ENCODE measurements at places on chromosomes 3 and 15. TPM values are rescaled to one million over a fixed set of nuclear protein-coding genes. Genes with fewer than 3 reads are reported as not detected.

The SCN11A gene
- total RNA-seq = not detected

The NR1I2 gene
- total RNA-seq = 10.9 TPM

The CASR gene
- total RNA-seq = not detected

The FES gene
- total RNA-seq = 9.5 TPM

The MAGI1 gene
- 25.3 TPM for total RNA-seq

The PCYT1A gene
- 45.3 TPM for total RNA-seq
